AML-193 (cell line): ENCODE measurements at places on chromosomes 5 and 9.
A peak's percentile ranks its signal among the peaks of the same experiment; 100 is the strongest.

GRCh38 chr5:33753704-33754103, 138.1 kb downstream of the ADAMTS12 start:
- DNase-seq = no peak

- peak; percentile 74 for DNase-seq
Measured at GRCh38 chr5:52915176-52915875, 73.8 kb upstream of the ITGA2 start.

DNA sequence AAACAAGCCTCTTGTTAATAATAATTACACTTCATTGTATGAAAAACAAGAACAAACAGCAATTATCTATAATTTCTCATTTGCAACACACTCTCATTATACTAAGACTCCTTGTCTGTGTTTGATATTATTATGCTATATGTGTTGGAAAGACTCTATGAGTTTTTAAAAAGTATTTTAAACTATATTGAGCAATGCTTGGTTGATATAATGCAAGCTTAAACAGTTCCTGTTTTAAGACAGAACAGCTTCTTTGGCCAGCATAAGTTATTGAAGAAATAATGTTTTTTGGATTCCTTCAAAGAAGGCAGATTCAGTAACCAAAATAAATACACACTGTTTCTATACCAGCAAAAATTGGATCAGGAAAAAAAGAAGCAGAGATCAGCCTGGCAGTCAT, 871.4 kb downstream of the MAT2B start:
- peak; percentile 74 for DNase-seq

- no peak for DNase-seq
Measured at GRCh38 chr5:139157556-139157955, 40.6 kb downstream of the SIL1 start.

DNA sequence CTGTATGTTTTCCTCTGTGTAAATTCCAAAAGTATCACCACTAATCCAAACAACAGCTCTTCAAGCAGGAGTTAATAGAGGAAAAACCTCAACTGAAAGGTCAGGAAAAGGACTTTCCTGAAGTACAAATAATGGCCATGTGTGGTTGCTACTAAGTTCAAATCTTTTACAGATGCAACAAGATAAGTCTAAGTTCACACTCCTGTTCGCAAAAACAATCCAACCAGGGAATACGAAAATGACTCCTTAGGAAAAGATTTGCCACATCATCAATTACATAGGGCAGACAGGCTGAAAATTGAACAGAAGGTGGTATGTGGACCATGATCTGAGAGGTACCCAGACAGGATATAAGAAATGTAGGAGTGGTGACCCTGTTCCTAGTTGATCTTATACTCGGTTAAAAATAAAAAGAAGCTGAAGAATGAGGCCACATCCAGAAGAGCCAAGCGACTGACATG, 210.2 kb downstream of the TSSK1B start:
- no peak for DNase-seq

- no peak for DNase-seq
Measured at GRCh38 chr5:143645356-143645755, 166.6 kb upstream of the HMHB1 start.

GRCh38 chr5:88707216-88707965, 175.6 kb downstream of the MEF2C start:
- no peak for DNase-seq

GRCh38 chr5:172448999-172449398, 5.3 kb downstream of the SH3PXD2B start:
- DNase-seq = no peak

- no peak for DNase-seq
Measured at GRCh38 chr9:1606253-1606652, 408.9 kb upstream of the SMARCA2 start.

- no peak for DNase-seq
Measured at GRCh38 chr5:91635950-91636734, 253.0 kb upstream of the ARRDC3 start.

GRCh38 chr9:74570879-74571512, 73.9 kb downstream of the RORB start:
- peak; percentile 35 for DNase-seq

GRCh38 chr9:16794871-16795639, 75.4 kb downstream of the BNC2 start:
- no peak for DNase-seq
